ENCODE measurements at places on chromosomes 12 and 14.

DNA sequence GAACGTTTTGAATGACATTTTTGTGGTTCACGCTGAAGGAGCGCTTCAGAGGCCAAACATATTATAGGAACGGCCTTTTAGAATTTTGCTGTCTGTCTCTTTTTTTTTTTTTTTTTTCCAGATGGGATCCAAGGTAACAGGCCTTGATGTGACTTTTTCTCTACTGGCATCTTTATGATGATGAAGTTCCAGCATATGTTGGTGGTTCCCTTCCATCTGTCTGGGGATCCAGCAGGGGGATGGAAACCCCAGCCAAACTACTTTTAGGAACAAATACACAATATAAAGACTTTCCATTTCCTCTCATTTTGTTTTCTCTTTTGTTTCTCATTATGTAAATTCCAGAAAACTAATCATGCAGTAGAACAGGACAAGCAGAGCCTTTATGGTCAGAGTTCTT is 239.3 kb upstream of the PRICKLE1 start:
- DNase-seq = no peak

DNA sequence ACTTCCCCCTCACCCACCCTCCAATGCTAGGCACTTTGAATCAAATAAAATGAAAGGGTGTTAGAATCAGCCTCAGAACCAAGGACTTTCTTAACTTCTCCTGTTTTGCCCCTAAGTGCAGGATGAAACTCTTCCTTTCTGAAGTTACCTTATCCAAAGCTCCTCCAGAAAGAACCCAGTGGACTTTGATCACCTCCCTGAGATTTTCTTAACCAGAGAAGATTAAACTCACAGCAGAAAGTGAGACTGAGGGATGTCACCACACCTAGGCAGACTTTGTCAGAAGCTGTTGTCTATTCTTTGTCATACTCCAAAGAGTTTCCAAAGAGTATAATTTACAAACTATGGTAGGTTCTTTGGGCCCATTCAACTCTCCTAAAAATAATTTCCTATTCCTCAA is 14.2 kb upstream of the RNASE3 start:
- DNase-seq = no peak

GRCh38 chr12:46380022-46380796 is 7.6 kb upstream of the SLC38A2 start:
- DNase-seq = no peak

- DNase-seq = no peak
Observed at GRCh38 chr12:21971344-21971743, 30.1 kb upstream of the ABCC9 start.

- no peak for DNase-seq
Observed at GRCh38 chr14:63952933-63953437, 100.2 kb downstream of the SYNE2 start.

GRCh38 chr14:29898470-29898869 is 29.2 kb downstream of the PRKD1 start:
- no peak for DNase-seq

DNA sequence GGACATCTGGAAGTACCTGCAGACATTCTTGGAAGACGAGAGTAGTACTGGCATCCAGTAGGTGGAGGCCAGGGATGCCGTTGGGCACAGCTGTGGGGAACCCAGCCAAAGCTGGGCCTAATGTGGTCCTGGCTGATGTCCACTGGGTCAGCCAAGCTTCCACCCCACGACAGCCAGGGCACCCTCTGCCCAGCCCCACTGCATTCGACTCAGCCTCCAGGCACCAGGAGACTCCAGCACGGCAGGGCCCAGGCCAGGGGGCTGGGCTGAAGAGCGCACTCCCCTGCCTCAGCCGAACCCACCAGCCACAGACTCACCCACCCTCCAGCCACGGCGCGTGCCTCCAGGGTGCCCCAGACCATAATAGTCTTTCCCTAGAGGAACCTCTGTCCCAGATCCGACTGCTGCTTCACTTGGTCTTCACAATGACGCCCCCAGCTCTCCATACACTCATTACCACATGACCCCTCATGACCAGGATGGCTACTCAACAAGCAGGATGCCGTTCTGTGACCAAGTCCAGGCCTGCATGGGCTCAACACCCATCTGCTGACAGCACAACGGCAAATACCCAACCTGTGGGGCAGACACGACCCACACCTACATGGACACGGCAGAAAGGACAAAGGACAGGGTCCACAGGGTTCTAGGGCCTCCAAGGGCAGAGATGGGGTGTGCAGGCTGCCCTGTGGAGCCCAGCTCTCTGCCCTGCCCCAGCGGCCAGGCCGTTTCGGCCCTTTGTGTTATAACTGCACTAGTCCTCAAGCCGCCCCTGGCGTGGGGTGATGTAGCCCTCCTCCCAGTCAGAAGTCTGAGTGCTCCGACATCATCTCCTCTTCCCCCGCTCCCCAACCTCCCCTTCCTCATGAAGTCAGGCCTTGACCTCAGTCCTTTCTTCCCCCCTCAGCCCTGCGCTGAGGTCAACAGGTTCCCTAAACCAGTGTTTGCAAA is 22.8 kb downstream of the ITPK1 start:
- DNase-seq = no peak

- no peak for DNase-seq
Observed at GRCh38 chr12:120468325-120468820, 1.2 kb downstream of the SRSF9 start.

All from GM18507 (cell line).